Activated CD4-positive, alpha-beta T cell treated with anti-CD3 and anti-CD28 coated beads, Interleukin-2, amount 50 U/mL, for 4 hours (primary cell): ENCODE measurements at places on chromosomes 2 and 18.

- no peak for DNase-seq
Observed at GRCh38 chr2:110713513-110714362, 18.6 kb upstream of the ACOXL start.

GRCh38 chr2:197256547-197257170, 53.9 kb downstream of the ANKRD44 start:
- DNase-seq, result no peak

- DNase-seq, result no peak
Observed at GRCh38 chr2:234491897-234492296, 5.0 kb downstream of the ARL4C start.

DNA sequence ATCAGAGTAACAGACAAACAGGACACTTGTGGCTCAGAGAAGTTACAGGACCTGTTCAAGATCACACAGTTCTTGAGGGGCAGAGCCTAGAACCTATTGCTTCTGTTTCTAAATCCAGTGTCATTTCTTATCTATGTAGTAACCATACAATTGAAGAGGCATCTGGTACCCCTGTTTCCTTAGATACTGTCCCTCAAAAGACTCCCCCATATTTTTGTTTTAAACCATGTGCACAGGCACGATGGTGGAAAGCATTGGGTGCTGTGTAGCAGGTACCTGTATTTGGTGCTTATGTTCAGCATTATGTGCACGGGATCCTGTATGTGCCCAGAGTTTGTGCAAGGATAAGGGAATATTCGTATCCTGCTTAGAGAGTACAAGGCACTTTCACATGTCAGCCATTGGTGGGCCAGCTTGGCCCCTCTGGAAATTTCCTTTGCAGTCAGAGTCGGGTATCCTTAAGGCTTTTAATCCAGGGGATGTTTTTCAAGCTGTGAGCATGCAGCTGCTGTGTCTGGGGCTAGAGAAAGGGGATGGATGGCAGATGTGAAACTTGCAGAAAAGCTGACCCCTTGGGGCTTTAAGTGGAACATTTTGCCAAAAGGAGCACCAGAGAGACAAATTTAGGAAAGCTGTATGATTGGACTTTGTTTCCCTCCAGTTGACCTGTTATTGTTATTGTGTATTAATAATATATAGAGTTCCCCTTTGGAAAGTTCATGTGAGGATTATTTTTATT, 2.1 kb downstream of the LBH start:
- DNase-seq, result no peak

DNA sequence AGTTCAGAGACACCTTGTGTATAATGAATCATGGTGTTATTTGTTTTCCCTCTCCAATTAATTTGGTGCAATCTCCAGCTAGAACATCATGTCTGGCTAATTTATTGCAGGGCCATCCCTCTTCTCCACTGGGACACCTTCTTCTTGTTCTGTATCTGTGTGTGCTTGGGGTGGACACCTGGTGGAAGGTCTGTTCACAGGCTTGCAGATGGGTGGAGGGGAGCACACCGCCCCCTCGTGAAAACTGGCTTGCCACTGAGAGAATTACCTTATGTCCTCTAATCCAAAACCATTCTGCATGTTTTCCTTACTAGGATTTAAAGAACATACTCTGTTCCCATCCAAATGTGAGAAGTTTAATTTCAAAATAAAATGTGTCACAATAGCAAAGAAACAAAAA, 1160.4 kb upstream of the ZEB2 start:
- DNase-seq, result no peak

- DNase-seq, result no peak
Observed at GRCh38 chr2:119482481-119483394, 41.5 kb downstream of the SCTR start.

DNA sequence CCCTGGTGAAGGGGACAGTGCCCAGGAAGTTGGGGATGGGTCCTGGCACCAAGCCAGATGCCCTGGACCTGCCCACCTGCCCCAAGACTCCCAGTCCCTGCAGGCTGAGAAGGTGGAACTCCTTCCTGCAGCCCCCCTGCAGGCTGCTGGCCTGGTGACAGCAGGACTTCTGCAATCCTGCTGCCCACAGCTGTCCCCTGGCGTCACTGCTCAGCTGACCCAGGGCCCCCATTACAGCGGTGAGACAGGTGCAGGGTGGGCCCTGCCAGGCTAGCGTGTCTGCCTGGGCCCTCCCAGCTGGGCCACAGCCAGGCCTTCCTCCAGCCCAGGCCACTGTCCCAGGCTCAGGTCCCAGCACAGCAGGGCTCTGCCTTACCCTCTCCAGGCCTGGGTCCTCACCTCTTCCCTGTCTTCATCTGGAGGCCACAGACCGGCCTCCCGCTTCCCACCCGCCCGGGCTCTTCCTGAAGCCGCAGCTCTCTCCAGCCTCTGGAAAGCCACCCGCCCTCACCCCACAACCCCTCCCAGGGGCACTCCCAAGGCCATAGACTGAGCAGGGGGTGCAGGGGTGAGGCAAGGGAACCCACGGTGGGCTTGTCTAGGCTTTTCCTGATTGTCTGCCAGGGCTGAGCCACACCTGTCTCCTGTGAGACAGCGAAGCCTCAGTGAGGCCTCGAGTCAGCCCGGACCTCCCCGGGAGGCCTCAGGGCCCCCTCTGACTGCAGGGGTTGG, 8.8 kb upstream of the ERFE start:
- DNase-seq, result no peak

DNA sequence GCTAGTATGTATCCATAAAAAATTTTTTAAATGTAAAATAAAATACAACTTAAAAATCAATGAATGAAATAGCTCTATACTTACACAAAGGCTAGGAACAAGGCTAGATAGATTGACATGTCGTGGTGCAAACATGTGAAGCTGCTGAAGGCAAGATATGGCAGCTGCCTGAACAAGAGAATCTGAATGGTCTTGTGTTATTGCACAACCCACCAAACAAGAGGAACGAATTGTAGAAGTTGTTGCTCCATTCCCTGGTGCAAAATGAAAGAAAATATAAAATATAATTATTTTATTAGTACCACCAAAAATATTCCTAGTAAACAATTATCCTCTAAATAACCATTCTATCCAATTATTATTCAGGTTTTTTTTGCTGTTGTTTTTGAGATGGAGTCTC, 46.4 kb downstream of the HEATR5B start:
- DNase-seq, result no peak

GRCh38 chr2:133200684-133201421, 367.4 kb downstream of the NCKAP5 start:
- no peak for DNase-seq

- no peak for DNase-seq
Observed at GRCh38 chr2:154484338-154485099, 214.0 kb upstream of the KCNJ3 start.

DNA sequence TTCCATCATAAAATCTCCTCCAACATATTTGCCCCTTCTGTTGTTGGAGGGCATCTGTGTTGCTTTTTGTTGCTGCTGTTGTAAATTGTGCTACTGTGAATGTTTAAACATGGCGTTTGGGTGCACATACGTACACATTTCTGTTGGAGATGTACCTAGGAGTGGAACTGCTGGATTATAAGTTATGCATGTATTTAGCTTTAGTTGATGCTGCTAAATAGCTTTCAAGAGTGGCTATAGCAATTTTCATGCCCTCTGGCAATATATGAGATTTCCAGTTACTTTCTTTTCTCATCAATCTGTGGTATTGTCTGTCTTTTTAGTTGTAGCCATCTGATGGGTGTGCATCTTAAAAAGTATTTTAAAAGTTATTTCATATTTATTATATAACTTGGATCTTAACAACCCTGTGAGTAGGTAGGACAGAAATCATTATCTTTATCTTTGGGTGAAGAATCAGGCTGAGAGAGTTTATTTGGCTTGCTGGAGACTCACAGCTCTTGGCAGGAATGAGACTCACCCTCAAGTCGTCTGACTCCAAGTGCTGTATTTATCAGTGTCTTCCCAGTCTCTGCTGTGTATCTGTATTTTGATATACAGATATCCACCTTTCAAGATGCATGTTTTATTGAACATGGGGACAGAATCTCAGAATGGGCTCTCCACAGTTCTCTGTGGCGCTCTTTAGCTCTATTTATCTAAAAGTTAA, 16.9 kb downstream of the ZNF236 start:
- no peak for DNase-seq

GRCh38 chr2:443216-443615, 155.3 kb upstream of the ALKAL2 start:
- DNase-seq, result no peak

DNA sequence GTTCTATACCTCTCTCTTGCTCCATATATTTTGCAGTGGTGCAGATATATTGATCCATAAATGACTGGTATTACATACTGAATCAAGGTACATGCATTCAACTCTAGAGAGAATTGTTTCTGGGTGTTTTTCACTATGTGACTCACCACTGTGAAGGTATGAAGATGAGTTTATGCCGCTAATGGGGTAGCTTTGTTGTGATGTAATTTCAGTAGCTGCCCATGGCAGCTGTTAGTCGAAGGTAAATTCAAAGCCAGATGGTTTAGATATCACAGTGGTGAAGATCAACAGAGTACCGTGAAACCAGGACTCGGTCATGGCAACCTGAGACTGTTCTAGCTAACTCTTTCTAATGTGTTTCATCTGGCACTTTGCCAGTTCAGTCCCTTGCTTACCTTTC, 50.4 kb downstream of the PKP4 start:
- no peak for DNase-seq

DNA sequence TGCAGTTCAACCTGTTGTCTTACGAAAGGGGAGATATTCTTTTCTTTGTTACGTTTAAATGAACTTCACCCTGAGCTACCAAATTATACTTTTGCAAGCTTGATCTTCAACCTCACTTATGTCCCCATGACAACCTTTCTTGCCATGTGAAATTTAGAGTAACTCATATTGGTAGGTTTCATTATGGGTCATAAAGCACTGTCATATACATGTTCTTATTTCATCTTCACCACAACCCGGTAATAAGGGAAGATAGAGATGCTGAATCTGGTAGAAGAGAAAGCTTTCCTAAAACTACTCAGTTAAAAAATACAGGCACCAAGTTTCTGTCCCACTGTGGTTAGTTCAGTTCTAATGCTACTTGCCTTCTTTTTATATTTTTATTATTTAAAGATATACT, 208.5 kb upstream of the NRP2 start:
- no peak for DNase-seq

- DNase-seq, result no peak
Observed at GRCh38 chr2:152334701-152335015, 316 bp upstream of the FMNL2 start.

DNA sequence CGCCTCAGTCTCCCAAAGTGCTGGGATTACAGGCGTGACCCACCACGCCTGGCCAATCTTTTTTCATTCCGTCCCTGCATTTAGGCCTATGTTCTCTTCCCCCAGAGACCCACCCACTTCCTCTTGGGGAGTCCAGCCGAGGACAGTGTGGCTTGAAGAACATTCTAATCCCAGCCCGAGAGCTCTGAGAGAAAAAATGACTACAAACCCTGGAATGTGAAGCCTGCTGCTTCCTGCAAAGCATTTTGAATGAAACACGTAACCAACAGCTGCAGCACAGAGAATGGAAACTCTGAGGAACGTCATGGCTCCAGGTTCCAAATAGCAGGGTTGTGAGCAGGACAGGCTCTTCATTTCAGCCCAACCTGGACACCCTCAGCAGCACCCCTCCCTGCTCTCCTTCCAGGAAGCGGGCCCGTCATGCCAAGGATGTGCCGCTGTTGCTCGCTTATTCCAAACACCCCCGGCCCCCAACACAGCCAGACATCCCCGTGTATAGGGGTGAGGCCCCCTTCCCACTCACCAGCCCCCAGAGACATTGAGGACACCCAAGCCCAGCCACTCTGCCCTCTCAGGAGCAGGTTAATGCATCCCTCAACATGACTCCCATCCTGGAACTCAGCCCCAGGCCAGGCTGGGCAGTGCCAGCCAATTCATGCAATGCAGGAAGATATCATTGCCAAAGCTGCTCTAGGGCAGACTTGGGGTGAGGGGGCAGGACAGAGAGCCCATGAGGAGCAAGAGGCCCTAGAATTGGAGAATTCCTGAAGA, 139.8 kb downstream of the ZFP36L2 start:
- DNase-seq, result no peak
